AG04449 (cell line): ENCODE measurements at places on chromosomes 16 and 17.

DNA sequence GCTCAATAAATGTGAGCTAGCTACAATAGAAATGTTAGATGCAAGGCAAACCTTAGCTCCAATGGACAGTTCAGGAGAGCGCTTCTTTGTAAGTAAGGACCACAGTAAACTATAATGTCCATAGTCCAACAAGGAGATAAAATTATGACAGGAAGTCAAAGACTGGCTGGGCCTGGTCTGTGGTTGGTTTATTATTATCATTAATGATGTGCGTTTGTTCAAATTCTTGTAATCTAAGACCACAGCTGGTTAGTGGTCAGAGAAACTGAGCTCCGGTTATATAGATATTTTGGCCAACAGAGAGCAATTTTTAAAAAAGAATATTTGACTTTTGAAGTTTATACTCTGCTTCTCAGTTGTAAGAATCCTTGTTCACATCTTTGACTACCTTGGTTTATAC lies 4.7 kb upstream of the CMTM2 start:
- no peak for DNase-seq

- no peak for DNase-seq
Measured at GRCh38 chr16:86550281-86550680, 4.8 kb downstream of the MTHFSD start.

DNA sequence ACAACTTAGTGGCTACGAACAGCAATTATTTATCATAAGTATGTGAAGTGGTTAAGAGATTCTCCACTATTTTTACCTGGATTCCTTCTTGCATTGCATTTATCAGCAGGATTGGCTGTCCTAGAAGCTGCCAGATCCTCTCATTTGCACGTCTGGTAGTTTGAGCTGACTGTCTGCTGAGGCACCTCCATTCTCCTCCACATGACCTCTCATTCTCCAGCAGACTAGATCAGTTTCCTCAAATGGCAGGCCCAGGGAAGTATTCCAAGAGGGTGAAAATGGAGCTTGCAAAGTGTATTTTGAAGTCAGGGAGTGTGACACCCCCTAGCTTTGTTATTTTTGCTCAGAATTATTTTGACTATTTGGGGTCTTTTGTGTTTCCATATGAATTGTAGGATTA lies 870.1 kb downstream of the CDH11 start:
- DNase-seq = no peak

DNA sequence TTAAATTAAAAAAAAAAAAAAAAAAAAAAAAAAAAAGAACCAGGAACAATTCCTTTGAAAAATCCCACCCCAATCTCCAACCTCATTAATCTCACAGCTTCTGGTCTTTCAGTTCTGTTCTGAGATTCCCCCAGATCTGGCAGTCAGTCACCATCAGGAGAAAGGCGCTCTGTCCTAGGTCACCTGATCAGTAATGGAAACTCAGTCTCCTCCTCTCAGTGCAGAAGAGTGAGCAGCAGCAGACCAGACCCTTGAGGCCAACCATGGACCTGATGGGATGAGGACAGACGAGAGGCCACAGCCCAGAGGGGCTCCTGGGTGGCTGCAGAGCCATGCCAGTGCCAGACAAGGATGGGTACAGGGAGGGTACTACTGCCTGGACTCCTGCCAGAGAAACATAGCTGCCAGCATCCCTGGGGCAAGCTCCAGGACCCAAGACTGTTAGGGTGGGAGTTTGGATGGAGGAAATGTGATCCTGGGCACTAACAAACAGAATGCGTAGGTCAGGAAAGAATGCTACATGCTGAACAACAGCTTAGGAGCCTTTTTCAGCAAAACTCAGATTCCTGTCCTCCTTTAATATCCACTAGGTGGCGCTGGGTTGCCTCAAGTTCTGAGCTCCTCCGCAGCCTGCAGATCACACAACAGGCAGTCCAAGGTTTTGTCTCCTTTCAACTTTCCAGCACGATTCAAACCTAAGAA lies 28.7 kb downstream of the MPG start:
- peak; percentile 34 for DNase-seq

DNA sequence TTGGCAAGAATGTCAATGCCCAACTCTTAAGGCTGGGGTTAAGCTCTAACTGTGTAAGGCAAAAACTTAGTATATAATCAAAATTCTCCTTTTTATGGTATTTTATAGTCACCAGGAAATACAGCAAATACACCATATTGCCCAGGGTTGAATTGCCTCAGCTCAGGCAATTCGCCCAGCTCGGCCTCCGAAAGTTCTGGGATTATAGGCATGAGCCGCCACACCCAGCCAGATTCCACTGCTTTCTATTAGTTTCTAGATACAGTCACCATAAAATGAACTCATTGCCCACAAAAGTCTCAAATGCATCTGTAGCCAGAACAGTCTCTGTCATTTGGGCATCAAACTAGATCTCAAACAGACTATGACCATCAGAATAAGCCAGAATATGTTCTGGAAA lies 238.7 kb upstream of the TOX3 start:
- no peak for DNase-seq

DNA sequence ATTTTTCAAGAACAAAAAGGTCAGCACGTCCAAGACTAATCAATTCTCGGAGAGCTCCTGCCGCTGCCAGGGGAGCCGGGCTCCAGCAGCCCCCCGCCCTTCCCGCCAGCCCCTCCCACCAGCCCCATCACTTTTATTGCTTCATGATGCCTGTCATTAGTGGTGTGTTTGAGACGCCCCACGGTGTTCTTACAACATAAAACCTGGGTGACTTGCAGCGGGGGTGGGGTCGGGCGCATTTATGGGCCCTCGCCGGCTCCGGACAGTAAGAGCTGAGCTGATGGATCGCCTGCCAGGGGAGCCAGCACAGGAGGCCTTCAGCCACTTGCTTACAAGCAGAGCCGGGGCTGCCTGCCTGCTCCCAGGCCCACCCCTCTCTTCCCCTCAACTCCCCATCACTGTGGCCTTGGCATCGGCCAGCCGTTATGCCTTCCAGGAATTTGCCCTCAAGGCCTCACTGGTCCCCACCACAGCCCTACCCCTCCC lies 82.9 kb upstream of the CBX4 start:
- DNase-seq = no peak

DNA sequence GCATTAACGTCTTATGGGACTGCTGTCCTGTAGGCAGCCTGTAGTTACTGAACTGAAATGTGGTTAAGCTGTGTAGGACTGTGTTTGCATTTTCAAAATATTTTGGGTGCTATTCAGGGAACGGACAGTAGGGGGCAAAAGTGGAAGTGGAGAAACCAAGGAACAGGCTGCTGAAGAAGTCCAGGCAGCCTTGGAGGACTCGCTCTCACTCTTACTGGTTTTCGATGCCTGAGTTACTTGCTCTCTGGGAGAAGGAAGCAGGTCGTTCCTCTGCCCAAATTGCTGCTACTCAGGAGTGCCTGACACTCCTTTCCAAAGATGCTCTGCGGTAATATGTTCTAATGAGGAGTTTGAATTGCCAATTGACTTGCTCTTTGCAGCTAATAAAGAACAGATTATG lies 64.5 kb upstream of the RBFOX1 start:
- no peak for DNase-seq

GRCh38 chr17:81484195-81484979 lies 28.2 kb downstream of the ACTG1 start:
- no peak for DNase-seq

DNA sequence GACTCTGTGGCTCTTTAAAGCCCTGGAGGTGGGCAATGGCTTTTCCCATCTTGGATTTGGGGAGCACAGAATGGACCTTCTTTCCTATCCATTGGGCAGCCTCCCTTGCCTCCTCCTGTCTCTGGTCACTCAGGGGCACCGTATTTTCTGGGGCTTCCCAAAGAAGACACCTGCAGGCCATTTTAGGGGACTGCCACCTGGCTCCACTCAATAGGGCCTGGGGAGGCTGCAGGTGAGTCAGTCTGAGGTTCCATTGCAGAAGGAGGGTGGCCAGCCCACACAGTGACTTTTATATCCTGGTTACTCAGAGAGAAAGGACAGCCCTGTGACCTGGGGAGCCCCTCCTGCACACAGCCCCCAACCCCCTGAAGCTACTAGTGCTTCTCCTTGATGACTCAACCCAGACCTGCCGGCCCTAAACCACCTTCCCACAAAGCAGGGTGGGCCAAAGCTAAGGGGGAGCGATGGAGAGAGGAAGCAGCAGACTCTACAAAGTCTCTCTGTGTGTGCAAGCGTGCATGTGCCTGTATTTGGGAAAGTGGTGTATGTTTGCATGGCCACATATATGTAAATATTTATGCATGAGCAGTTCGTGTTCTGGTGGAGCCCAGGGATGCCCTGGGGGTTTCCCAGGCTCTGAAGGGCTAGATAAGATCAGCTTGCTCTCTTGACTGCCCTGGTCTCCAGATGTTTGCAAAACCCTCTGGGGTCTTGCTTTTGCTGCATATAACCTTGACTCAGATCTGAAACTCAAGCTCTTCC lies 5.0 kb downstream of the CX3CL1 start:
- DNase-seq = no peak

DNA sequence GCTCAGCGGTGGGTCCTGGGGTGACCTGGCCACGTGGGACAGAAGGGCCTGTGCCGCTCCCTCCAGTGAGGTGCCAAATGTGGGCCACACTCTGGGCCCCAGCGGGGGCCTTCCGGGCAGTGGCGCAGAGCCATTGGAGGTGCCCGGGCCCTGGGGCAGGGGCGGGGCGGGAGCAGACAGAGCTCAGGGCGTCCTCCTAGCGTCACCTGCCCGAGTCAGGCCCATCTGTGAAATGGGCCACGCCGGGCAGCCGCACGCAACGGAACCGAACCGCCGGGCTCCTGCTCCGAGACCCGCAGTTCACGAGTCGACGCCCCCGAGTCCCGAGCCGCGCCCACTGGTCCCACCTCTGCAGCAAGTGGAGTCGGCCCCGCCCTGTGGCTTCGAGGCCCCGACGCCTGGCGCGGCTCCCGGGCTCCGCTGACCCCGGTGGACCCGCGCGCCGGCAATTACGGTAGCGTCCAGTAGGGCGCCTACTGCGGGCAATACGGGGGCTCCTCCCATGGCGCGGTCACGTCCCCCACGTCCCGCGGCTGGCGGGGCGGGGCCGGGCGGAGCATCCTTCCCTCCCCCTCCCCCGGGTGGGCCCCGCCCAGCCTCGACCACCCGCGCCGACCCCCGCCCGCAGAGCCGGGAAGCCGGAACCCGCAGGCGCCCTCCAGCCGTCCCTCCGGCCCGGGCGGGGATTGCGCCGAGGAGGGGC lies 1.9 kb downstream of the SLC16A3 start:
- no peak for DNase-seq

GRCh38 chr17:57332501-57332900 lies 76.2 kb downstream of the MSI2 start:
- DNase-seq = no peak

- no peak for DNase-seq
Measured at GRCh38 chr17:48723423-48724250, 652 bp downstream of the PRAC2 start.

DNA sequence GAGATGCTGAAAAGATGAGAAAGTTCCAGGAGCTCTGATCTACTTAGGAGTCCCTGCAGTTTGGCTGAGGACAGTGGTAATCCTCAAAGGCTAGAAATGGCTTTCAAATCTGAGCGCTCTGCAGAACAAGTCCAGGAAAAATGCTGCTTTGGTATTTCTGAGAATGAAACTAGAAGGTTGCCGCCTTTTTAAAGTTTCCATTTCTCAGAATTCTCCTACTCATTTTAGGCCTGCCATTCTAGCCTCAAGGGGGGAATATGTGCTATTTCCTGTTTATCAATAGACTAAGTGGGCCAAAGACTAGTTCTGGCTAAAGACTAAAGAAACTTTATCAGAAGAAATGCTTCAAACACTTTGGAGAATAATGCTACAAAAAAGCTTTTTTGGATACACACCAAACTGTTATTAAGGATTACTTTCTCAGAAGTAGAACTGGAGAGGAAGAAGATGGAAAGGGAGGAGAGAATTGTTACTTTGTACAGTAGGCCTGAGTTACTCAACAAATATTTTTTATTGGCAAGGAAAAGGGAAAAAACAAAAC lies at the start of gene SLFN12L:
Gene SLFN12L (minus strand): TSS at position 78 of the 541 bp plus-strand sequence. CDS start 15,314 bp downstream, outside the sequence.
- DNase-seq = no peak

DNA sequence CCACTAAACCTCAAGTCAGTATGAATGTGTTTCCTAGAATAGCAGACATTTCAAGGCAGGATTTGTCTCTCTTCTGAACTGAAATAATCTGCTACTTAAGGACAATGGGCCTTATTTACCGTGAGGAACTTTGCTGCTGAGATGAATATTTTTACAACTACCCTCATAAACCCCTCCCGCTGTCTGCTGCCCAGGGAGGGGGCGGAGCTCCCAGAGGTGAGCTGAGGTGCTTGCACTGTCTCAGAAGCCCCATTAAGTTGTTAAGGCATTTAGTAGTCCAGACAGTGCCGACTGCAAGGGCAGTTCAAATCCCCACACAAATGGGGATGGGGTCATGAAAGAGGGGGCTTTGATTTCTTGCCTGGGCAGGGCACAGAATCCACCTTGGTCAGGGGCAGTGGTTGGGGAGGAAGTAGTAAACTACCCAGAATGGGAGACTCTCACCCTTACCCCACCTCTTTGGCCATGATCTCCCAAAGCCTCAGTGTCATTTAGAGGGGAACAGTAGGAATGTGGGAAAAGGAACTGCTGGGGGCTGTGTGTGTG lies 19.2 kb downstream of the HNF1B start:
- no peak for DNase-seq

GRCh38 chr17:66425756-66426396 lies 123.5 kb downstream of the PRKCA start:
- no peak for DNase-seq

DNA sequence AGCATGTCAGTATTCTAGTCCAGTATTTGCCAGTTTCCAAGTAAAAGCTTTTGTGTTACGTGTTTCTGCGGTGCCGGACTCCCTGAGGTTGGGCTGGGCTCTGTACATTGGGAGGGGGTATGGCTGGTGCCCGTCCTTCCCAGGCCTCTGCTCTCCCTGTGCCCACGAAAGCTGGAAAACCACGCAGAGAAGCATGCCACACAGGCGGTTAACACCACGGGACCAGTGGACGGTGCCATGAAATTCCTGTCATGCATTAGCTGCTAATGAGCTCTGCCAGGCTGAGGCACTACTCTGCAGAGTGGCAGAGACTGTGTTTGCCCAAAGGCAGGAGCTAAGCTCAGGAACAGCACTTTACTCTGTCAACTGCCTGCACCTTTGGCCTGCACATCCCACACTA lies 8.1 kb downstream of the SMIM5 start:
- DNase-seq = no peak
